ENCODE measurements at places on chromosomes 11 and 22. TPM values are rescaled to one million over a fixed set of nuclear protein-coding genes. Genes with fewer than 3 reads are reported as not detected.

The SPA17 gene
- total RNA-seq: 6.8 TPM

The PRG2 gene
- not detected for total RNA-seq

The MUC2 gene
- 0.08 TPM for total RNA-seq

GRCh38 chr22:35781898-35782297 lies 64.2 kb downstream of the APOL5 start:
- ATAC-seq: no peak

- peak; percentile 49 for ATAC-seq
Measured at GRCh38 chr11:77547863-77548551, 41.7 kb upstream of the AQP11 start.

DNA sequence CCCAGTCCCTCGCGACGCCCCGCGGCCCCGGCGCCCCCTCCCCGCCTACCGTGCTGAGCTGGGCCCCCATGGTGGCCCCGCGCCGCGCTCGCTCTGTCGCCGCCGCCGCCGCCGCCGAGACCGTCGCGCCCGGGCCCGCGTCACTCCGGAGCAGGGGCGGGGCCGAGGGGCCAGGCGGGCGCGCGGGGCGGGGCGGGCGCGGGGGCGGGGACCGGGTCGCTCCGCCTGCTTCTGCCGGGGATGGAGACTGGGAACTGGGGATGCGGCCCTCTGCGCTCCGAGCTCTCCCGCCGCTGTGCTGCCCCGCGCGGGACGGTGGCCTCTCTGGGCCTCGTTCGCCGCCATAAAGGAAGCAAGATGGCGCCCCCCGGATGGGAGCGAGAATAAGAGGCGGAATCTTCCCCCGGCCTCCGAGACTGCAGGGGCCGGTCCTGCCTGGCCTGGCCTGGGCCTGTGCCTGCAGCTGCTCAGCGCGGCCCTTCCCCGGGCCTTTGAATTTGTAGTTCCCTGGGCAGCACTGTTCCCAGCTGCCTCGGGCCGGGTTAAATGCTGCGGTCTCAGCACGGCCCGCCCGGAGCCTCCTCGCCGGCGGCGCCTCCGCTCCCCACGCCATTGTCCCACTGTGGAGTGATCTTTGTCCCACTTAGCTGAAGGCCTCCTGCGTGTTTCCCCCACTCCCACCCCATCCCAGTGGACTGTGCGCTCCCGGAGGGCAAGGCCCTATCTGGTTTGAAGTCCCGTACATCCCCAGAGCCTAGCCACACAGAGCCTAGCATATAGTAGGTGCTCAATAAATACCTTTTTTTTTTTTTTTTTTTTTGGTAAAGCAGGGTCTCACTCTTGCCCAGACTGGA lies at the start of gene CYB5R3:
Gene CYB5R3, minus strand, starts transcription at position 147 of the 854 bp plus-strand sequence. Its CDS starts 77 bp downstream, at position 70.
- peak; percentile 70 for ATAC-seq

Measured in esophagus mucosa (tissue), 1 donor.